ENCODE measurements at places on chromosomes 3 and 15.

GRCh38 chr3:42118762-42119361 lies 27.7 kb downstream of the TRAK1 start:
- peak; percentile 17 for DNase-seq

- DNase-seq: no peak
These were observed 4.1 kb downstream of the MYL3 start for GRCh38 chr3:46859001-46859710.

DNA sequence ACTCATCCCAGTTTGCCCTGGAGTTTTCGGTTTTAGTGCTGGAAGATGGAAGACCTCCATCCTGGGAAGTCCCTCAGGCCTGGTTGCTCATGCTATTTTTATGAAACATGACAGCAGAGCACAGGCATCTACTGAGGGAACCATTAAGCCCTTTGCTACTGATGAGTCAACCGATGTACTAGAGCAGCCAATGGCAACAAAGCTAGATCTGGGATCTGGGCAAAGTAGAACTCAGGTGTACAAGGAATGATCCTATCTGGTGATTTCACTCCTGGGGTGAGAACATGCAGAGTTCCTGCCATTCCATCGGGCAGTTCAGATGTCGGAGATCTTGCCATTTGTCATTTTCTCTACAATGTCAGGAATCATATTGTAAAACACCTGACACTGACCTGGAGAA lies 166.2 kb upstream of the NSMCE3 start:
- DNase-seq: no peak

DNA sequence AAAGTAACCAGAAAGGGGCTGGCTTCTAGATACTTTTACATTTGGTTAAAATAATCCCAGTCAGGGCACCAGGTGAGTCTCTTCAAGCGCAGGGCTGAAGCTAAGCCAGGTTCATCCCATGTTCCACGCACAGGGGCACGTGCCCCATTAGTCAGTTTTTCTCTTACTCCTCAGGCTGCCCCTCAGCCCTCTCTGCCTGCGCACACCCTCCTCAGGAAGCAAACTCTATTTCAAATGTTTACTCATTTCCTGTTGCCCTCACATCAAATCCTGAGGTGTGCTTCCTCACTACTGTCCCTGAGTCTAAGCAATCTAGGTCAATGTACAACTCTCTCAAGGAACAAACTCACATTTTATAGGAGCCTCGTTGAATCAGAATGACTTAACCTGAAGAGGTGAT lies 48.5 kb downstream of the THBS1 start:
- peak; percentile 71 for DNase-seq

DNA sequence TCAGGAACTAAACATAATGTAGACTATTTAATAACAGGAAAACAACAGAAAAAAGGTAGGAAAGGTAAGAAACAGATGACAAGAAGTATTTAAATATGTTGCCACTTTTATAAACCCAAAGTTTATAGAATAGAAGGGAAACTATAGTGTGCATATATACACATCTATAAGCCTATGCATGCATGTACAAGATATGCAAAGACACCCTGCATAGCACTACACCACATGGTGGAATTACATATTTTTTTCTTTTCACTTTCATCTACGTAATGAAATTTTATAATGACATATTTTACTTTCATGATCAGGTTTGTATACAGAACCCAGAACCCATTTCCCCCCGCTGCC lies 136.8 kb downstream of the MEX3B start:
- no peak for DNase-seq

- no peak for DNase-seq
These were observed 1.2 kb downstream of the DUOX2 start for GRCh38 chr15:45112591-45113379.

DNA sequence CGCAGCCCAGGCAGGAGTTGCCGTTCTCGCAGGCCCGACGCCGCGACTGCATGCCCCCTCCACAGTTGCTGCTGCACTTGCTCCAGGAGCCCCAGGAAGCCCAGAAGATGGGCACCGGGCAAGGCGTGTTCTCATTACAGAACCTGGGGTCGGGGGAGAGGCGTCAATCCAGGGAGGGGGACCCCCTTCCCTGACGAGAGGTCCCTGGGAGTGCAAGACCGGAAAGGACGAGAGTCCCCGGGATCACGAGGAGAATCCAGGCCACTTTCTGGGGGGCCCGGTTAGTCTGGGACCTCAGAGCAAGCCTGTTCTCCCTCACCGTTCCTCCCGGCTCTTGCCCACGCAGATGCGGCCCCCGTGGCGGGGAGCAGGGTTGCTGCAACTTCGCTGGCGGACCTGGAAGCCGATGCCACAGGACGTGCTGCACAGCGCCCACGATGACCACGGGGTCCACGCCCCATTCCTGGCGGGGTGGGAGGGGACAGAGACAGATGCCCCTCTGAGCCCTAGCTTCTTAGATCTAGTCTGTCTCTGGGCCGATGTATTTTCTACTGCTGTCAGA lies 113.9 kb downstream of the SEMA5B start:
- no peak for DNase-seq

GRCh38 chr3:149368674-149369497 lies 8.6 kb downstream of the TM4SF1 start:
- DNase-seq: no peak

DNA sequence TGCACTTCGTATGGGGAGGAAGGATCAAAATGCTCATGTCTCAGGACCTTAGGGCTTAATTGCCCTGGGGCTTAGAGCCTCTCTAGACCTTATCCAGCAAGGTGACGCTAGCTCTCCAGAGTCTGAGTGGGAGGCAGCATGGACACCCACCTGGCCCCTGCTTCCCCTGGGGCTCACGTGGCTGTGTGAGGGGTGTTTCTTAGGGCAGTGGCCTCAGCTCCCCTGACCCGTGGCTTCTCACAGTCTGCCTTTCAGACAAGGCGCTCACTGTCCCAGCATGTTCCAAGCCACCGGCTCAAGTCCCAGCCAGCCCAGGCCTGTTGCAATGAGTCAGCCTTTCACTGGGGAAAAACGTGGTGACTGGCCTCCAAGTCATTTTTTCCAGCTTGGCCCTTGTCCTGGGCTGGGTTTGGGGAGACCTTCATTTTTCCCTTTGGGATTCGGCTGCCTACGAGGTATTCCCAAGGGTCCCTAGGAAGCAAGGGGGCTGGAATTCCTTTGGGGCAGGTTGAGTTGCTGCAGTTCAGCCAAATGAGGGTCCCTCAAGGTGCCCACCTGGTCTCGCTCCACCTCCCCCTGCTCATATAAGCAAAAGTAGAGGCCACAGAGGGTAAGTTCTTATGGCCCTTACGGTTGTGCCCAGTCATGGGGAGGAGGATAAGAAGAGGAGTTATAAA lies 15.7 kb downstream of the BHLHE40 start:
- DNase-seq: no peak

DNA sequence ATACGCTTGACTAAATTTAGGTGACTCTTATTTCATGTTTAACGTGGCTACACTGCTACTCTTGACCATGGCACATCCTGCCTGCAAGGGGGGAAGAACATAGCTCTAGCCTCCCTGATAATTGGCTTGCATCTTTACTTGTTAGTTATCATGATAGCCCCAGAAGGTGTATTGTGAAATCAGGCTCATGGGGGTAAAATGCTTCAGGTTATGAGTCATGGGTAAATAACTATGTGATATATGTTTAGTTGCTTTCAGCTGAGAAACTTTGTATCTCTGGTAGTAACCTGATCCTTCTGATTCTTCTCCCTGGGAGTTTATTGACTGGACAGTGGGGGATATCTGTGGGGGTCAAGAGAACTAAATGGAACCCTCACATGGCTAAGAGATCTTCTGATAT lies 660.8 kb upstream of the UBE2E2 start:
- DNase-seq: no peak

- no peak for DNase-seq
These were observed 14.2 kb upstream of the CP start for GRCh38 chr3:149235599-149236424.

DNA sequence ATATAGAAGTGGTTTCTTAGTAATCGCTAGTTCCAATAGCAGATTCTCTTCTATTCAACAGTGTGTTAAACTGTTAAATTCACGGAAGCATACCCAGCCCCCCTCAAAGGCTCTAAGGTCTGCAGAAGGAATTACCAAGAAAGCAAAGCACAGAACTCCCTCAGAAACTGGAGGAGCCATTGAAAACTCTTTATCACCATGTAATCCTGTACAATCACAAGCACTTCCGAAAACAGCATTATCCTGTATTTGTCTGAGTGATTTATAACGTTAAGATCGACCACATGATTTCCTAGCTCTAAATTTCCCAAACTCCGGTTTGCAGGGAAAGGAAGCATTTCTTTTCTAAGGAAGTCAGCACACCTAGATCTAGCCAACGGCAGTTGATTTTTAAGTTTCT lies 20.0 kb downstream of the MYO1E start:
- DNase-seq: no peak

GRCh38 chr3:77414881-77415280 lies 375.0 kb downstream of the ROBO2 start:
- DNase-seq: no peak

- no peak for DNase-seq
These were observed 229.5 kb downstream of the TUSC7 start for GRCh38 chr3:116939091-116939490.

GRCh38 chr3:54511766-54512365 lies 389.5 kb downstream of the CACNA2D3 start:
- no peak for DNase-seq

DNA sequence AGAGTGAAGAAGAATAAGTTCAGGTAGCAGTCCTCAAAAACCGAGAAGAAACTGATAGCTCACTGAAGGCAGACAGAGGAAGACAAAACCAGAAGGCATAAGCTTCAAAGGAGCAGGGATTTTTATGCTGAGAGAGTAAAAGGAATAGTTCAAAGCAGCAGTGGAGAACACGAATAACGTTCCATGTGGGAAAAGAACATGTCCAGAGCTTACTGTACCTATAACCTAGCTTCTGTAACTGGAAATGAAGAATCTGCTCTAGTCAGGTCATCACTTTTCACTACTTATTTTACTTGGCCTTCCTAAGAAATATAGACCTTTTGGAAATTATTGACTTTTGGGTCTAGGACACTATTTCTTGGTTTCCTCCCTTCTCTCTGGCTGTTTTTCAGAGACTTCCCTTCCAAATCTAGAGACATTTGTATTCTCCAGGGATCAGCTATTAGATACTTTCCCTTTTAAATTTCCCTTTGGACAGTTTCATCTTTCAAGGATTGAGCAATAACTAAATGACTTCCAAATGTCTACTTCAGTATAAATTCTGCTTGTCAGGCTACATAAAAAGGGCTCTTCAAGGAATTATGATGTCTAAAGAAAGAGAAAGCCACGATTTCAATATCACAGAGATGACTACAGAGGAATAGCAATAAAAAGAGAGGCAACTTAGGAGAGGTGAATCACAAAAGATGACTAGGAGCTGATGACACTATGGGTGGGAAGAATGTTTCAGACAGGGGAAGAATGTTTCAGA lies 46.7 kb downstream of the UBE3A start:
- no peak for DNase-seq

DNA sequence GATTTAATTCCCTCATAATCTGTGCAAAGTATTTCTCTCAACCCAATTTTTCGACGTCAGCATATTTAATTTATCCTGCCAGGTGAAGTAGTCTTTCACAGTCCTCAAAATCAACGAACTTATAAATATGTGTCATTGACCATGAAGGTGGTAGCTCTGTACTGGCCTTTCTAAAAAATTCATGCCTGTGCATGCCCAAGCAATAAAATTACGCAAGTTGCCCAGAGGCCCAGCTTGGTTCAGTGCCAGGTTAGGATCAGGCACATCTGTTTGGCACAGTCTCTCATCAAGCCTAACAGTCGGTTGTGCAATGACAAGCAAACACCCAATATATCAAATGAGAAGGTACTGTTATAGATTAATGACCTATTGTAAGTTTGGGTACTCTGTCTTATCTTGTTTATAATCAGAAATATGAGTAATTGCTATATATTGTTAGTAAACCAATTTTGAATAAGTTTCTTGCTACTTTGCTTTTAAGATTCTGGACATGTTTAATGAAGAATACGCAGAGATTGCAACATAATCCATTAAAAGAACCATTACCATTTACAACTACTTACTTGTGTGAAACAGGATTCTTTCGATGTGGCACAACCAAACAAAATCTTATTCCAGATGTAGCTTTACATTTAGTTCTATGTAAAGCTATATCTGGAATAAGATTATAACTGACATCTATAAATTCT lies 159.0 kb upstream of the IL12A start:
- DNase-seq: no peak

Data from CD4-positive, alpha-beta T cell treated with Interleukin-10 for 1 hour (primary cell).